ENCODE measurements at places on chromosomes 3 and 15.
A peak's percentile ranks its signal among the peaks of the same experiment; 100 is the strongest.

GRCh38 chr15:36887214-36887961, 213.0 kb downstream of the MEIS2 start:
- no peak for DNase-seq

- no peak for DNase-seq
Observed at GRCh38 chr3:189780546-189781270, 149.5 kb downstream of the TP63 start.

DNA sequence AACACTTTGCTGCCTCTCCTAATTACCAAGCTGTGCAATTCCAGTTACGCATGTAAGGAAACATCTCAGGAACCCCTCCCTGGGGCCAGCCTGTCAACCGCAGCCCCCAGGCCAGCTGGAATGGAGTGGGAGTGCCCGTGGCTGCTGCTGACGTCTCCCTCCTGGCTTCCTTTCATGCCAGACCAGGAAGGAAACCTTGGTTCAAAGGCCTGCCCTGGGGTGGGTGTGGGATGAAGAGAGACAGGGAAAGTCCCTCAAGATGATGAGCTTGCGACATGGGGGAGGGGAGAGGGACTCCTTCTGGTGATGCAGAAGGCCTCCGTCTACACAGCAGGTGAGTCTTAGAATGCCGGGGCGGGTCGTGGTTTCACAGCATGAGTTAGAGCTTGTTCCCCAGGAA, 11.4 kb upstream of the CYP11A1 start:
- DNase-seq, result no peak

GRCh38 chr15:70095408-70096214, 2.1 kb downstream of the TLE3 start:
- DNase-seq, result no peak

DNA sequence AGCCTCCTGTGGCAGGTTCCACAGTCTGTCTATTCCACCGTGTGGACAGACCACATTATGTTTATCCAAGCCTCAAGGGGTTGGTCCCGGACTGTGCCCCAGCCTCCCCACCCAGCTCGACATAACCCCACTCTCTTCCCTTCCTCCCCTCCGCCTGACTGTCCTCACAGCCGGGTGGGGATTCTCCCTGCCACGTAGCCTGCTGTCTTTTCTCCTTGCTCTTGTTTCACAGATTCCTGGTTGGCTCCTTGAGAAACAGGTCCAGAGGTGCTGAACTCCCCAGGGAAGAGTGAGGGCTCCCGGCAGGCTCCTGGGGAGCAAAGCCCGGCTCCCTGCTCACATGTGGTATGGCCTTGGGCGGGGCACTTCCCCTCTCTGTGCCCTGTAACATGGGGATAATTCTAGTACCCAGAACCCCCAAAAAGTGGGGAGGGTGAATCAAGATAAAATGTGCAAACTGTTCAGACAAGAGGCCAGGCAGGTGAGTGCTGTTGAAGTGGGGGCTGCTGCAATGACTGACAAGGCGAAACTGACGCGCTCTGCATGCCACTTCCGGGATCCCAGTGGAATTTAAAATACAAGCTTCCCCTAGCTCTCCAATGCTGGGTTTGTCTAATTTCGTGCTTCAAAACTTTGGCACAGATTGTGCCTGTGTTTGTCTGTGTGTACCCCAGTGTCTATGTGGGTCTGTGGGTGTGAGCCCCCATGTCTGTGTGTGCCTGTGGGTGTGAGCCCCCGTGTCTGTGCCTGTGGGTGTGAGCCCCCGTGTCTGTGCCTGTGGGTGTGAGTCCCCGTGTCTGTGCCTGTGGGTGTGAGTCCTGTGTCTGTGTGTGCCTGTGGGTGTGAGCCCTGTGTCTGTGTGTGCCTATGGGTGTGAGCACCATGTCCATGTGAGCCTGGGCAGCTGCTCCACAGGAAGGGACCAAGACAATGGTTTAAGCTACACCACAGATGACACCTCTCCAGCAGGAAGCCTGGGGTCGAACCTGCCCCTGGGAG, 160.6 kb upstream of the IQSEC1 start:
- DNase-seq, result no peak

DNA sequence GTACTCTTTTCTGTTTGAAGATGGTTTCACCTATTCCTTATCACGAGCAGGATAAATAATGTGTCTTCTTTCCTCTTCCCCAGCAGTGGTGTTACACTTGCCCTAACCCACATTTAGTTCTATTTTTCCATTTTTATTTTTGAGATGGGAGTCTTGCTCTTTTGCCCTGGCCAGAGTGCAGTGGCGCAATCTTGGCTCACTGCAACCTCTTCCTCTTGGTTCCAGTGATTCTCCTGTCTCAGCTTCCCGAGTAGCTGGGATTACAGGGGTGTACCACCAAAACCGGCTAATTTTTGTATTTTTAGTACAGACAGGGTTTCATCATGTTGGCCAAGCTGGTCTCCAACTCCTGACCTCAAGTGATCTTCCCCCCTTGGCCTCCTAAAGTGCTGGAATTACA, 372.4 kb downstream of the FOXP1 start:
- no peak for DNase-seq

DNA sequence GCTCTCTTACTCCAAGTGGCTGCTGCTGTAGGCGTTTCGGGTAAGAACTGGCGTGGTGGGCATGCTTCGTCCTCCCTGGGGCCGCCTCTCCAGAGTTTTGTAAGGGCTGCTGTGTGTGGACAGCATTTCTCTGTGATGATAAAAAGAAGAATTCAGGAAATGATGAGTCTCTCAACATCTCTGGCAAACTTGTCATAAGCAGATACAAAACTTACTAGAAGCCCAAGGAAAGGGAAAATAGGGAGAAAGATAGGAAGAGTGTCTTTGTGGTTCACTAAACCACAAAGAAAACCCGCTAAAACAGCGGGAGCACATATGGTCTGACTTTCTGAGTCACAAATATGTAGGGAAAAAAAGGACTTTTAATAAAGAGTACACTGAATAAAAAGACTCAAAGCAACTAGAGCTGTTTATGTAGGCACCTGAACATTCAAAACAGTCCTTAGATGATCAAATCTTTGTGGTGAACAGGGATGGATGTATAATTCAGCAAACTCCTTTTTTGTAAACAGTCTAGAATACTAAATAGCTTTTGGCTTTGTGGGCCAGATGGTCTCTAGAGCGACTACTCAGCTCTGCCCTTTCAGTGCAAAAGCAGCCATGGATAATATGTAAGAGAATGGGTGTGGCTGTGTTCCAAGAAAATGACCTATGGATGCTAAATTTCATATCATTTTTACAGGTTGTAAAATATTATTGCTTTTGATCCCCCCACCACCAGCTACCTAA, 60.4 kb upstream of the LMOD3 start:
- no peak for DNase-seq

DNA sequence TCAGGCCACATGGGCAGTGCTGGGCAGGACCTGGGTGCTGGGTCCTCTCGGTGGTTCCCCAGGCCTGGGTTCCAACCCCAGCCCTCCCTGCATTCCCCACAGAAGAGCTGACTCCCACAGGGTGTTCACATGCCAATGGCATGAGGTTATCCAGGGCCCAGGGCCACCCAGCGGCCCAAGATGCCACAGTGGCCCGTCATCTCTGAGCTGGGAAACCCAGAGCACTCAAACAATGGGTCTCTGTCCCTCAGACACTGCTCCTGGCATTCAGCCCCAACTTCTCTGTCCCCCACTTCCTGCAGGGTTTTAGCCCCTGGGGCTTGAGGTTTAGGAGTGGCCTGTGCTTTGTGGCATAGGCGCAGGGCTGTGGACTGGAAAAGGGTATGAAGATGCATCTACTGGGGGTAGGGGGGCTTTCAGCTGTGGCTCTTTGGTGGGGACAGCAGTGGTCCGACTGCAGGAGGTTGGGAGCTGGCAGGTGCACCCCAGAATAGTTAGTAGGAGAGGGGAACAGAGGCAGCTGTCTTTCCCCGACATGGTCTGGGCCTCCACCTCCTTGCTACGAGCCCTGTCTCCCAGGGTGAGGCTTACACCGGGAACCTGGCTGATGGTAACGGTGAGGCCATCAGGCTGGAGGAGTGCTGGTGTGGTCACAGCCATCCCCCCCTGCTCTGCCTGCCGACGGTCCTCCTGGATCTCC, 1.7 kb downstream of the CCDC9B start:
- DNase-seq, result peak; percentile 79

DNA sequence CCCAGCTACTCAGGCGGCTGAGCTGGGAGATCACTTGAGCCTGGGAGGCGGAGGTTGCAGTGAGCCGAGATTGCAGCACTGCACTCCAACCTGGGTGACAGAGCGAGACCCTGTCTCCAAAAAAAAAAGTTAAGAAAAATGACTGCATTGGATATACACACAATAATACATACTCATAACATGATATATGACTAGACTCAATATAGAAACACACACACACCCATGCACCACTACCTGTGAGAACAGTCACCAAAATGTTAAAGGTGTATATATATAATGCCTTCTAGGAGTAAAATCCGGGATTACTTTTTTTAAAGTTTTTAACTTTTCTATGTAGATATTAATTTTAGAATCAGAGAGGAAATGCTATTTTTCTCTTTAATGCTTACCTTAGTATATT, 25.9 kb downstream of the PHC3 start:
- no peak for DNase-seq

DNA sequence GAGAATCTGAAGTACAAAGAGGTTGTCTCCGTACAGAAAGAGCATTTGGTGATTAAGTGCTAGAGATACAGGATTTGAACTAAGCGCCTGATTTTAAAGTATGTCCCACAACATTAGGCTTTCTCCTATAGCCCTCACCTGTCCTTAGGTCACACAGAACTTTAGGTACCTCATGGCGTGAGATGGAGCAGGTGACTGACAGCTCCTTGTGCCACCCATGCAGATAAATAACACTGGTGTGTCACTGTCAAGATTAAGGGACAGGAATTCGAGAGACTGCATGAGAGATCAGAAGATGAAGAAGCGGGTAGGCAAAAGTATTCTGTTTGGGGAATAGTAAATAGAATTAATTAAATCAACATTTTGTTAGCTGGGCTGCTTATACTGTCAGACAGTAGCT, 1.1 kb downstream of the BLM start:
- DNase-seq, result no peak

GRCh38 chr3:43361077-43361476, 74.7 kb downstream of the SNRK start:
- no peak for DNase-seq

- no peak for DNase-seq
Observed at GRCh38 chr3:118938183-118938961, 96.3 kb downstream of the IGSF11 start.

GRCh38 chr3:156307704-156308103, 187.3 kb downstream of the KCNAB1 start:
- DNase-seq, result no peak

- DNase-seq, result no peak
Observed at GRCh38 chr3:112860898-112861297, 14.2 kb upstream of the CD200R1L start.

- DNase-seq, result peak; percentile 69
Observed at GRCh38 chr3:45644791-45645201, 44.4 kb upstream of the SACM1L start.

- no peak for DNase-seq
Observed at GRCh38 chr3:12226031-12226430, 62.8 kb upstream of the PPARG start.

- no peak for DNase-seq
Observed at GRCh38 chr15:69308949-69309348, 10.2 kb downstream of the PAQR5 start.

DNA sequence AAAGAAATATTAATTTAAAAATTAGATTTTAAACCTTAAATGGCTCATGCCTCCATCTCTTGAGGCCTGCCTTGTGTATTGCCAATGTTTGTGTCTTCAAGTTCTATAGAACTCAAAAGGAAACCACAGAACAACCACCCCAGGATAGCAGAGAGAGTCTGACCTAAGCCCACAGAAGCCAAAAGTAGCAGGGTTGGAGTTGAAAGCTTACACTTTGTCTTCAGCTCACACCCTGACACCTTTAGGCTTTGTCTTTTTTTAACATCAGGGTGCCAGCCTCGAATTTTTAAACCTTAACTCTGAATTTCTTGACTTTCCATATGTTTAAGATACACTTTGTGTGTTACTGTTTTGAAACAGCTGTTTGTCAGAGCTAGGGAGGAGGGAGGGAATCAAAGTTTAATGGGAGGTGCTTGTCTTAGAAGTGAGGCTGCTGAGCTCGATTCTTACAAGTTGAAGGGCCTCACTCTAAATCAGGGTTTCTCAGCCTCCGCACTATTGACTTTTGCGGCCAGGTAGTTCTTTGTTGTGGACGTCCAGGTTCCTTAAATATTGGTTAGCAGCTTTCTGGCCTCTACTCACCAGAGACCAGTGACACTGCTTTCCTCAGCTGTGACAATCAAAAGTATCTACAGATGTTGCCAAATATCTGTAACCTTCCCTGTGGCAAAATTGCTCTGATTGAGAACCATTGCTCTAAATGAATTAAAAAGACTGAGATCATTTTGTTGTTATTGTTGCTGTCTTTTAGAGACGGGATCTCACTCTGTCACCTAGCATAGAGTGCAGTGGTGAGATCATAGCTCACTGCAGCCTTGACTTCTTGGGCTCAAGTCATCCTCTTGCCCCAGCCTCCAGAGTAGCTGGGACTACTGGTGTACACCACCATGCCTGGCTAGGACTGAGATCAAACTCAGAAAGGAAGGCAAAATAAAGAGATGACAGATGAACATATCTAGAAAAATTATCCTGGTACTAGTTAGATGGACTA, 139.2 kb upstream of the EOMES start:
- DNase-seq, result no peak

DNA sequence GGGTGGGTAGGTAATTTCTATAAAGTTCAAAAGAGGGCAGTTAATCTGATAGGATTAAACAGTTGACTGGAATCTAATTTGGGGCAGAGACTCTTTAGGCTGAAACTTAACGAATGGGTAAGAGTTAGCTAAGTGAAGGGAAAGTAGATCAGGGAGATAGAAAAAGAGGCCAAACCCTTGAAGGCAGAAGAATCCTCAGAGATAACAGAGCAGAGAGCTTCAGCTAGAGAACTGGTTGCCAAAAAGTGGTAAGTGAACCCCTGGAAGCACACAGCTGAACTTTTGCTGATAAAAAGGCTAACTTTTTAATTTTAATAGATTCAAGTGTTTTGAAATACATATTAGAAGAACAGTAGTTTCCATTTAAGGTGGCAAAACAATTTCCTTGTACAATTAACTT, 99.2 kb downstream of the FHIT start:
- DNase-seq, result no peak

DNA sequence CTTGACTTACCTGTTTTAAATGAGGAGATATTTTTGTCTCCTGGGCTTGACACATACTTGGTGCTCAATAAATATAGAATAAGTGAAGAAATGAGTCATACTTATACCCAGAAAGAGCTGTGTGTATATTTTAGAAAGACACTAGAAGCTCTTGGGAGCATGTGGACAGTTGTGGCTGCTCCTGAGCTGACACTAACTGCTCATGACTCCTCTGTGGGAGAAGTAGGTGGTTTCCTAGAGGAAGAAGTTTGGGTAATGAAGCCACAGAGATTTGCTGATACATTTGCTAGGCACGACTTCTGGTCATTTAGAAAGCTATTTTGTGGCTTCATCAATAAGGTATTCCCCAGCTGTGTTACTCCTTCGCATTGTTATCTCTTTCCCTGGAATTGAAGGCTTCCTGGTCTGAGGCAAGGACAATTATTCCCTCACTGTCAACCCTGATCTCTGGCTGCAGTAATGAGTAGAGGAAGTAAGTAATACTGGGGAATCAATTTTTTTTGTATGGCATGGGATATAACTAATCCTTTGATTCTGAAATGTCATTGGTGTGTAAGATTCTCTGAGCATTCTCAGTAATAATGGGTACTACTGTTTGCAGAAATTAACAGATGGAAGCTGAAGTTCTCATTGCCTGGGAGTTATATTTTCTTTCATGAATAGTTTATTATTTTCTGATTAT, 79.6 kb upstream of the DCBLD2 start:
- no peak for DNase-seq

- no peak for DNase-seq
Observed at GRCh38 chr15:91253605-91254004, 153.5 kb downstream of the SV2B start.
